ENCODE measurements at places on chromosomes 2 and 18.

GRCh38 chr2:60837123-60837522 is 44.3 kb upstream of the REL start:
- no peak for DNase-seq

GRCh38 chr2:108986916-108987510 is 2.0 kb downstream of the EDAR start:
- DNase-seq: no peak

GRCh38 chr2:83630351-83630750 is 828.7 kb downstream of the SUCLG1 start:
- no peak for DNase-seq

DNA sequence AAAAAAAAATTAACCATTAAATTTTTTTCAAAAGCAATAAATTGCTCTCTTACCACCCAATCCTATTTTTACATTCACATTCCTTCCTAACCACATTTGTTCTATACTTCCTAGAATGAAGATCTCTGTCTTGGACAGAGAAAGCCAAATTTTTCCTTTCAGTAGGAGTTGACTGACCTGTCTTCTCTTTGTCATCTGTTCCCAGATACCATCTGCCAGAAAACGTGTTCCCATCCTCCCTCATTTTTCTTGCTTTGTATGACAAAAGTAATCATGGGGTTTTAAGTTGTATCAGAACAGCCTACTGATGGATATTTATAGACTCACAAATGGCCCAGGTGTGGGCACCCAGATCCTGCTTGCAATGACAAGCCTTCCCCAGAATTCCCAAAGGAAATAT is 182.1 kb downstream of the CYP26B1 start:
- DNase-seq: no peak

DNA sequence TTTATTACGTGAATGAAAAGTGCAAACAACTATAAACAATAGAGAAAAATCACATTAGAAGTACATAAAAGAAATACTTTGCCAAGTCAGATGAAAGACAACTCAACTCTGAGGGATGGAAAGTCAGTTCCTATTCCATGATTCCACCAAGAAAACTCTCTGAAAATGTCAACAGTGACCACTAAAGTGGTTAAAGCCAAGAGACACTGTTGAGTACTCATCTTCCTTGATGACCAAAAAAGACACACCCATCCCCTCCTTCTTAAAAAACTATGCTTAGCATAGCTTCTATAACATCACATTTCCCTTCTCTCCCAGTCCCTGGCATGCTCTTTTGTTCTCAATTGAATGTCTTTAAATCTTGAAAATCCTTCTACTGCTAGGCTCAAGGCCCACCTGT is 160.0 kb downstream of the TCF4 start:
- DNase-seq: no peak

GRCh38 chr18:76463872-76464271 is 31.2 kb downstream of the ZNF516 start:
- no peak for DNase-seq

DNA sequence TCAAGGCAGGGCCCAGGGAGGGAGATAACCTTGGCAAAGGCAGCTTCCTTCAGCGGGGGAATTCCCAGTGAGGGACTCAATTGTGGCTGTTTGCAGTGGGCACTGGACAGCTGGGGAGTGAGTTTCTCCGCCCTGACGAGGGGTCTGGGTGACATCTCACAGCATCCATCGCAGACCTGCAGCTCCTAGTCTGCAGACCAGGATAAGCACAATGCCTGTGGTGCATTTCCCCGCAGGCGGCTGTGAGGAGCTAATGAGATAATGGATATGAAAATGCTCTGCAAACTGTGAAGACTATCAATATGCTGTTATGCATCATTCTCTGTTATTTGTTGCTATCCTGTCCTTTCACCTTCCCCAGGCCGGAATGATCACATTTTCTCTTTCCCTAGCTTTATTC is 30.0 kb upstream of the CYP1B1 start:
- DNase-seq: no peak

GRCh38 chr2:26720322-26721114 is 28.0 kb downstream of the KCNK3 start:
- no peak for DNase-seq
